ENCODE measurements at places on chromosomes 13 and 19.

DNA sequence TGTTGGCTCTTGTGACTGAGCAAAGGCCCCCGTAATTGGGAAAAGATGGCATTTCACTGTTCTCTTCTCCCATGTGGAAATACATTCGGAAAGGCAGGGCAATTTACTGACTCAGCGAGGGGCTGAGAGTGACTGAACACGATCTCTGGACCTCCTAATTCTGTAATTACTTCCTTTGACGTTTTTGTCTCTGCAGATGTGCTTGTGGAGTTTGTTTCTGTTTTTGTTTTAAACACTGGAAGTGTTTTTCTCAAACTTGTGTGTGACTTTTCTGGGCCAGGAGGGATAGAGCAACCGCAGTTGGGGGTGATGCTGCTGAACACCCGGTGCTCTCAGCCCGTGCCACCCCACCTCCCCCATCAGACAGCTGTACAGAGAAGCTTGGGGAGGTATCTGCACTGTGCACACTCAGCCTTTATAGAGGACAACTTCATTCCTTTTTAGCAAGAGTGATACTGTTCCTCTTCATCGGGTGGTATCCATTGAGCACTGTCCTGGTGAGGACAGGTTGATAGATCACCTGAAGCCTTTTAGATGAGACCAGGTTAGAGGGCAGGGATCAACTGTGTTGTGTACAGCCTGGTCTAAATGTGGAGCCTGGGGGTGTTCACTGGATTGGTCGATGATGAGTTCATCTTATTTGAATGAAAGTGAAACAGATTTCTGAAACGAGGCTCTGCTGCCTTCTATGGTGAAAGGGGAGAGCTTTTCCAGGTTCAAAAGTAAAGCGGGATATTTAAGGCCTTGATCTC is 117.4 kb downstream of the ESD start:
- DNase-seq, result no peak

DNA sequence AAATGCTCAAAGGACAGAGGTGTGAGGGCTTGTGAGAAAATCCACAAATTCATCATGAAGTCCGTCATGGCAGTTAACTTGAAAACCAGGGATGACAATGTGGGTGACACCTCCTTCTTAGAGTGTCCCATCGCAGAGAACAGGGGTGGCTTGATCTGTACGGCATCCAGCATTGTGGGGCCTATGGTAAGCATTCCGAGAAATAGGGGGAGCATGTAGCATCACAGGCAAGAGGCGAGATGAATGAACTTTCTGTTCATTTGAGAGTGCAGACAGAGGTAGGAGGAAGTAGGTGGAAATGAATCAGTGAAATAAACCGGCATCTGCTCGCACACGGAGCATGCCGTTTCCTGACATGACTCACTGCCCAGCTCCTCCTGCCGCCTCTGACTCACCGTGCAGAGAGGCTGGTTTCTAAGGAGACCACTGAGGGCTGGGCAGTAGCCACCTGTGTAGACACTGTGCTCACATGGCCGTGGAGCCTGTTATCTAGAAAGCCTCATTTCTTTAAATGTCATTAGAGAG is 339.0 kb downstream of the RFC3 start:
- peak; percentile 90 for DNase-seq

DNA sequence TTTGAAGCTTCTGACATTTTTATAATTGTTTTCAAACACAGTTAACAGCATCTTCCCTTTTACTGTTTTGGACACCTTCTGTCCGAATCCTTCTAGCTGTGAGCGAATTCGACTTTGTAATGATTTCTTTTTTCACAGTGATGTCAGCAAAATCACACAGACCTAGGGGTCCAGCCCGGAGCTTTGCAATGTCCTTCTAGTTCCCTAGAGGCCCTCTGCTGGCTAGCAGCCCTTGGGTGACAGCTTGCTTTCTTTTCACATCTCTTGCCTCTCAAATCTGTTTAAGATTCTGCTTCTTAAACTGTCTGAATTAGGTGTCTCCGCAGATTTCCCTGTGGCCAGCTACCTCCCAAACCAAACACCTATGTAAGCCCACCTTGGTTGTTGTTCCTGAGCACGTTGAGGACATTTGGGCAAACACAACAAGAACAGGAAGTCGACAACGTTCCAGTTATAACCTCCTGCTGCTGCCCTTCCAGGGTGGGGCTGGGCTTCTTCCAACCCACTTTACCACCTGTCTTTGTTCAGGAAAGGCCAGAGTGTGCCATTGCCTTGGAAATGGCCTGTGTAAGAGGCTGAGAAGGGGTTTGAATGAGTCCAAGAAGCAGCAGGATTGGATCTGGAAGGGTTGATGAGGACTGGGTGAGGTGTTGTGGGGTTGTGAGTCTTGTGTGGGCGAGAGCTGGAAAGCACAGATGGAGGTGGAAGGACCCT is 123.1 kb downstream of the ATP8A2 start:
- DNase-seq, result no peak

DNA sequence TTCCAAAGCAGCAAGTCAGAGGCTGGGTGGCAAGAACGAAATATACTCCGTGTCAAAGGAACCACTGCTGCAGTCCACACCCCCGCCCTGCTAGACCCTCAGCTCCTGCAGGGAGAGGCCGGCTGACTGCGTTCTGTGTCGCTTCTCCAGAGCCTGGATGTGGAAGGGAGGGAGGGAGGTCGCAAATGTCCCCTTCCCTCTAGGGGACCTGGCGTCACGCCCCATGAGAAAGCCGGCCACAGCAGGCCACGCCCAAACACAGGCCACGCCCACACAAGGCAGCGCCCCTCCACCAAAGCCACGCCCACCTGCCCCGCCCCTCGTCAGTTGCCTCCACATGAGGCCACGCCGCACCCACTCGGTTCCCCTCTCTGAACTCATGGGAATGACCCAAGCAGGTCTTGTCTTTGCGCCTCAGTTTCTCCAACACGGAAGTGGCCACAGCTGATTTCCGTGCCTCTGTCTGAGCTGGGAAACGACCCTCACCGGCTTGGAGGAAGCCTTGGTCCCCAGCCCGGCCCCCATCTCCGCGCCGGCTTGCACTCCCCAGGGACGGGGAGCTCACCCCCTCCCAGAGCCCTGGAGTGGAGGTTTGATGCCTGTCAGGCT is 38.4 kb upstream of the TCF3 start:
- DNase-seq, result no peak

DNA sequence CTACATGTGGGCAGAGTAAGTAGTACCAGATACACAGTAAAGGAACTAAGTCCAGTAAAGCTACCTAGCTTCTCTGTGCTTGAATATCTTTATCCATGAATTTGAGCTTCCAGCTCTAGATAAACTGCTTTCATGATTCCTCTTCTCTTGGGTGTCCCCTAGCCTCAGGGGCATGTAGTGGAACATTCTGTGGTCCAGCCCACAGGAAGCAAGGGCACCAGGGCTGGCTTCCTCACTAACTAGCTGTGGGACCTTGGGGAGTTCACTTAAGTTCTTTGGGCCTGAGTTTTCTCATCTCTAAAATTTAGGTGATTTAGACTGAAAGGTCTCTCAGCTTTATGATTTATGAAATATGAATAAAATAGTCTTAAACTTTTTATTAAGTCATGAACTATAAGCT is 185.7 kb downstream of the KATNAL1 start:
- DNase-seq, result no peak

All from trophoblast cell (in vitro differentiated cells and primary cell).